ENCODE measurements at places on chromosomes 1 and 21.
A peak's percentile ranks its signal among the peaks of the same experiment; 100 is the strongest.

GRCh38 chr1:25562101-25562927 lies 18.9 kb downstream of the LDLRAP1 start:
- DNase-seq = peak; percentile 32

DNA sequence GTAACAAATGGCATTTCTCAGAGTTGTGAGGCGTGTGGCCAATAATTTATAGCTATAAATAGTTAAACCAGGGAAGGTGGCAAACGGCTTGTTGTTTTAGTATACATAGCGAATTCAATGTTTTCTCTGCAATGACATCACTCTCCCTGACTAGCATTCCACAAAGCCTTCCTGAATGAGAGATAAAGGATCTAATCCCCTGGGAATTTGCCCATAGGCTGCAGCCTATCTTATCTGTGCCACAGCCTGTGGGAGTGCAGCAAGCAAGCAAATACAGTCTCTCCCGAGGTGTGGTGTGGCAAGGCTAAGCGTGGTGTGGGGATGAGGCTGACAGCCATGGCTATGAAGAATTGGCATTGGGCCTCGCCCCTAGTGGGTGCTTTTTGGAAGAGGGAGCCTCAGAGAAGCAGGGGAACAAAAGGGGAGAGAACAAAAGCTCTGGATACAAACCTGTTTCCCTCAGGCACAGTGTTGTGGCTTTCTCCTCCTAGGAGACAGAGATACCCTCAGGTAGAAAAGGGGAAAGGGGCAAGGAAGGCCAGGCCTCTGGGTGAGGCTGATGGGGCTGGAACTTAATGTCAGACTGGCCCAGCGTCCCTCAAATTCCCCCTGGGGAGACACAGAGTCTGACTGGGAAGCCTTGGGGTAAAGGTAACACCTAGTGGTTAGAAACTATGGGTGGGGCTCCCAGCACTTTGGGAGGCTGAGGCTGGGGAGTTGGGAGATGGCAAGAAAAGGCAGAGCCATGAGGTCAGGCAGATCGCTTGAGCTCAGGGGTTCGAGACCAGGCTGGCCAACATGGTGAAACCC lies 8.9 kb downstream of the TAGLN2 start:
- DNase-seq = peak; percentile 84

DNA sequence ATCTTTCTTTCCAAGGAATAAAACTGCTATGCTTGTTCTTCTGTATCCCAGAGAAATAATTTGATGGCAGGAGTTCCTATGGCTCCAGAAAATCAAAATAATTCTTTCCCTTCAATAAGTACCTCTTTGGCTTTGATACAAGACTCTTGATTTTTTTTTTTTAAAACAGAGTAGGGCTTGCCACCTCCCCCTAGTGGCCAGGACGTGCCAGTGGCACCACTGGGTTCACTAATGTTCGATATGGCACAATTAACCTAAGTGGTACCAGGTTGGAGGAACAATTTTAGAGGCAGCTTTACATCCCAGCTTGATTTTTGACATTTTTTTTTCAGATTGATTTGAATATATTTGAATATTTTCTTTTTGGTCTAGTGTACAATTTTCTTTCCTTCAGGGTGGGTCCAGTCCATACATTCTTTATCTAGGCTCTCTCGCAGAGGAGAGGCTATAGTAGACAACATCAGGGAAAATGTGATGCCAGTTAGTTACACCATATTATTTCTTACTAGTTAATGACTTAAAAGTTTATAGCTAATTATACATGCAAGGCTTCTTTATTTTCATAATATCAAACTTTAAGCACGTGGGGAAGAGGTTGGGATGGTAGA lies 330.9 kb downstream of the S1PR1 start:
- DNase-seq = peak; percentile 22

DNA sequence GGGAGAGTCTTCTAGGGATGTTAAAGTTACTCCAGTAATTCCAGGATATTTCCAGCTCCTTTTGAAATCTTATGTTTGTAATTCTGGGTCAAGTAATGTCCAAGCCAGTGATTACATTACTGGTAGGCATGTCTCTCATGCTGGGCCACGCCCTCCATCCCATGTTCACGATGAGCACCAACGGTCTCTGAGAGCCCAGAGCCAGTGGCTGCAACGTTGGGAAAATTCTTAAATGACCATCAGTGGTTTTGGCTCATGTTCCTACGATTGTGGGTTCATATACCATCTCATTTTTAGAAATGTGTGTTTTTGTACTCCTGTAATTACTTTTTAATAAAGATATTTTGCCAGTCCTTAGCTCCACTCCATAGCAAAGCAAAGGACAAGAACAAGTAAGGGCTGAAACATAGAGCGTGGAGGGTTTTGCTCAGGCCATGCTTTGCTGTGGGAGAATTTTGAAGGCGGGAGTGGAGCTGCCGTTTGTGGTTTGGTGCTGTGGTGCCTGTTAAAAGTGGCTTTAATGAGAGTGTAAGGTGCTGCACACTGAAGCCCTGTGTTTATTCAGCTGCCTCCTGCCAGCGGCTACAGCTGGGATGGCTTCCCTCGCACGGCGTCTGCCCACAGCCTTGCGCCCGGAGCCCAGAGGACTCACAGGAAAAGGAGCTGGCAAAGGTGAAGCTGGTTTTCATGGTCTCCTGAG lies 28.9 kb downstream of the VANGL1 start:
- no peak for DNase-seq

GRCh38 chr1:237811633-237812032 lies 79.1 kb downstream of the ZP4 start:
- DNase-seq = no peak

- DNase-seq = no peak
These were observed 14.0 kb upstream of the CD247 start for GRCh38 chr1:167532375-167532774.

DNA sequence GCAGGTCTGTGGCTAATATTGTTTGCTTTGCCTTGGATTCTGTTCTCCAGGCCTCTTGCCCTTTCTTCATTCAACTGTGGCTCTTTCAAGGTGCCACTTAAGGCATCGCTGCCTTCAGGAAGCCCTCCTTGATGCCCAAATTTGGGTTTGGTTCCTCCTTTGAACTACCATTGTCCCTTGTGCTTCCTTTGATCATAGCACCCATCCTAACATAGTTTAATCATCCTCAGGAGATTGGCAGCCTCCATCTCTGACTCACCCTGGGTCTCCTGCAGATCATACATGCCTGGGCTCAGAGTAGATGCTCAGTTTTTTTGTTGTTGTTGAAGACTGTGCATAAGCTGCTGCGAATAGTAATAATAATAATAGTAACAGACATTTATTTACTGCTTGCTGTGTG lies 54.4 kb upstream of the ACOT11 start:
- peak; percentile 70 for DNase-seq

GRCh38 chr1:22447621-22448111 lies 4.0 kb upstream of the ZBTB40 start:
- peak; percentile 82 for DNase-seq

GRCh38 chr1:170803711-170804110 lies 131.6 kb upstream of the MROH9 start:
- DNase-seq = no peak

GRCh38 chr1:206872139-206872538 lies 6.7 kb downstream of the IL20 start:
- no peak for DNase-seq

GRCh38 chr1:99663501-99663900 lies 17.6 kb downstream of the PALMD start:
- no peak for DNase-seq

DNA sequence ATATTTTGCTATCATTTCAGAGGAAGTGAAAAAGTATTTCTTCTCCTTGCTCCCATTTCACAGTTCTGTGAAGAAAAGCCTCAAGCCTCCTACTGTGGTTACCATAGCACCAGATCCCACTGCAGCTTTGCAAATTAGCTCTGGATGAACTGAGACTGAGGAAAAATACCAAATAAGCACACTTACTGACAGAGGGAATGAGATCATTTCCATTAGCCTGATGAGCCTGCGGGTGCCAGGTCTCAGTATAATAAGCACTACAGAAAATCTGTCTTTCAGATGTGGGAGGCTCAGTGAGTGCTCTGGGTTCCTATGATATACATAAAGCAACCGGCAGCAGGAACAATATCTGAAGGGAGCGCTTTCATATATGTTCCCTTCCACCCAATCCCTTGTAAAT lies 21.4 kb downstream of the XKR8 start:
- DNase-seq = no peak

- DNase-seq = no peak
These were observed 9.8 kb downstream of the NECTIN4 start for GRCh38 chr1:161079436-161080110.

DNA sequence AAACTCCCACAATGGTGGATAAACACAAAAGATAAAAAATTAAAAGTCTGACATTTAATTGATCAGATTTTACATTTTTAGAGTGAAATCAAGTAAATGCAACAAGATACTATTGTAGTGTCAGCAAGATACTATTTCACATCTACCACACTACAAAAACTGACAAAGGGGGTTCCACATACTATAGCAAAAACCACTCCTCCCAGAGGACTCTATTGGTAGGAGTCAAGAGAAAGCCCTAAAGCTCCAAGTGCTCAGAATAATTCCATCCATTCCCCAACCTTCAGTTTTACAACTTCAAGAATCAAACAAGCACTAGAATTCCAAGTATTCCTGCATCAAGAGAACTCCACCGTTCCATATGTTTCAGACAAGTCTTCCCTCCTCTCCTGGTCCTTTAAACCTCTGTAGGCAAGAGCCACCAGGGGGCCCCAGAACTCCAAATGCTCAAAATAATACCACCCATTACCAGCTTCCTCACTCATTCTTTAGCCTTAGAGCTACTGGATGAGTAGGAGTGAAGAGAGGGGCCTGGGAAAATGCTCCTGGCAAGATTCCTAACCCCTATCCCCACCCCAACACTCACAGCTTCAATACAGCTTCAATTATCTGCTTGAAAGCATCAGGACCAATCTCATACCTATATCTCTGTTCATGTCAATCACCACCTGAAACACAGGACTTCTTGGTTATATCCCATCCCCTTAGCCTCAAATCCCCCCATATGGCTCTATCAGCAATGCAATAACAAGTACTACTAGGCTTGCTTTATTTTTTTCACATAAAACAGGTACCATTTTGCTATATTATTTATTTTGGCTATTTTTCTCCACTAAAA lies 9.9 kb downstream of the TOR1AIP2 start:
- peak; percentile 36 for DNase-seq

- DNase-seq = no peak
These were observed 22.9 kb upstream of the ZNF678 start for GRCh38 chr1:227540170-227541098.

DNA sequence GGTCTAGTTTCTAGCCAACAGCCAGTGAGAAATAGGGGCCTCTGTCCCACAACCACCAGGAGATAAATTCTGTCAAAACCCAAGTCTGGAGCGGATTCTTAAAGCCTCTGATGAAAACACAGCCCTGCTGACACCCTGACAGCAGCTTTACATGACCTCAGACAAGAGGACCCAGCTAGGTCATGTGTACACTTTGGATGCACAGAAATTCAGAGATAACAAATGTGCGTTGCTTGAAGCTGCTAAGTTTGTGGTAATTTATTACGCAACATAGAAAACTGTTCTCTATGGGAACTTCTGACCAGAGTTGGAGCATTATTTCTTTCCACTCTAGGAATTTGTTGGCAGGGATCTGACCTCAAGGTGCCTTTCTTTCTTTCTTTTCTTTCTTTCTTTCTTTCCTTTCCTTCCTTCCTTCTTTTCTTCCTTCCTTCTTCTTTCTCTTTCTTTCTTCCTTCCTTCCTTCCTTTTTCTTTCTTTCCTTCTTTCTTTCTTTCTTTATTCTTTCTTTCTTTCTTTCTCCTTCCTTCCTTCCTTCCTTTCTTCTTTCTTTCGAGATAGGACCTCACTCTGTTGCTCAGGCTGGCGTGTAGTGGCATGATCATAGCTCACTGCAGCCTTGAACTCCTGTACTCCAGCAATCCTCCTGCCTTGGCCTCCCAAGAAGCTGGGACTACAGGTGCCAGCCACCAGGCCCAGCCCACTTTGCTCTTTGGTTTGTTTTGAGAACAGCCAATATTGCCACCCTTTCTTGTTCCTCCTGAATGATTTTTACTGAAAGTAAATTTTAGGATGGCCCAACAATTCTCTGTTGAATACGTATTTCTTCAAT lies 14.9 kb upstream of the HMGCS2 start:
- no peak for DNase-seq

- DNase-seq = no peak
These were observed 233.8 kb downstream of the RHOU start for GRCh38 chr1:228968891-228969606.

- DNase-seq = no peak
These were observed 365.8 kb downstream of the RGS7 start for GRCh38 chr1:240991230-240991629.

GRCh38 chr1:165152727-165153126 lies 203.8 kb downstream of the LMX1A start:
- peak; percentile 15 for DNase-seq

- DNase-seq = no peak
These were observed 120.5 kb upstream of the DAB1 start for GRCh38 chr1:57544345-57544744.
